SK-N-DZ (cell line): ENCODE measurements at places on chromosomes 4 and X.

GRCh38 chr4:155566354-155566753, 100.3 kb upstream of the GUCY1A1 start:
- no peak for DNase-seq

DNA sequence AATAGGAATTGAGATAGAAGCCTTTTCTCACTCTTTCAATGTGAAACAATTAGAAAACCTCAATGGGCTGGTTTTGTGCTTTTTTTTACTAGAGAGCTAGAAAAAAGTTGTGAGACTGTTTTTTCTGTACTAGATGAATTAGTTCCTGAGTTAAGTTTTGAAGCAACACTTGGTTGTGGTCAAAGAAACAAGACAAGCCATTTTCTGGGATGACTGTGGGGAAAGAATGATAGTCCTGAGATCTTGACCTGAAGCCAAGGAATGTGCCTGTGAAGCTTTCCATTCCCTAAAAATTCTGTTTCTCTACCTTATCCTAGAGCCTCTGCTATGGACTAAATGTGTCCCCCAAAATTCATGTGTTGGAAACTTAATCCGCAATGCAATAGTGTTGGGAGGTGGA, 157.8 kb upstream of the TLL1 start:
- DNase-seq: no peak

GRCh38 chr4:14053291-14053690, 425.8 kb upstream of the BOD1L1 start:
- no peak for DNase-seq

- no peak for DNase-seq
Observed at GRCh38 chr4:29199485-29199884, 1520.7 kb upstream of the PCDH7 start.

- DNase-seq: peak; percentile 1
Observed at GRCh38 chr4:108611365-108611764, 9.0 kb upstream of the RPL34 start.
